ENCODE measurements at places on chromosomes 7 and 10. TPM values are rescaled to one million over a fixed set of nuclear protein-coding genes. Genes with fewer than 3 reads are reported as not detected.

DNA sequence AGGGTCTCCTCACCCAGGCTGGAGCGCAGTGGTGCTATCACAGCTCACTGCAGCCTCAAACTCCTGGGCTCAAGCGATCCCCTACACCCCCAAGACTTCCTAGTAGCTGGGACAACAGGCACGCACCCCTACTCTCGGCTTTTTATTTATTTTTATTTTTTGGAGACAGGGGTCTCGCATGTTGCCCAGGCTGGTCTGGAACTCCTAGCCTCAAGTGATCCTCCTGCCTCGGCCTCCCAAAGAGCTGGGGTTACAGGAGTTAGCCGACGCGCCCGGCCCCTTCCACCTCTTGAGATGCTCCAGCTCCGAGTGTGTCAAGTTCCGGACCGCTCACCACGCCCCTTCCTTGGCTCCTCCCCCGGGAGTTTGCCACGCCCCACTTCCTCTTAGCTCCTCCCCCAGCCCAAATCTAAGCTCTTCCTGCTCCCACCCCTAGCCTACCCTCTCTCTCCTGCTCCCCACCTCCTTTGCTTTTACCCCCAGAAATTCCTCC lies 6.3 kb downstream of the NAT16 start:
- peak overlapping the region; percentile 82 for H3K4me3 ChIP-seq
- no peaks in the 10 kb centered on the region for H3K36me3 ChIP-seq
- H3K4me1 ChIP-seq: peaks cover 7% of the 10 kb centered on the region
- peak; percentile 90 for DNase-seq
- H3K27ac ChIP-seq: no peak overlapping the region

- no peak overlapping the region for H3K27ac ChIP-seq
- H3K4me3 ChIP-seq: no peak overlapping the region
- peaks cover 81% of the 10 kb centered on the region for H3K36me3 ChIP-seq
- no peaks in the 10 kb centered on the region for H3K27me3 ChIP-seq
- DNase-seq: no peak
- no peaks in the 10 kb centered on the region for H3K4me1 ChIP-seq
These were observed 40.2 kb downstream of the NUP205 start for GRCh38 chr7:135597926-135598305.

DNA sequence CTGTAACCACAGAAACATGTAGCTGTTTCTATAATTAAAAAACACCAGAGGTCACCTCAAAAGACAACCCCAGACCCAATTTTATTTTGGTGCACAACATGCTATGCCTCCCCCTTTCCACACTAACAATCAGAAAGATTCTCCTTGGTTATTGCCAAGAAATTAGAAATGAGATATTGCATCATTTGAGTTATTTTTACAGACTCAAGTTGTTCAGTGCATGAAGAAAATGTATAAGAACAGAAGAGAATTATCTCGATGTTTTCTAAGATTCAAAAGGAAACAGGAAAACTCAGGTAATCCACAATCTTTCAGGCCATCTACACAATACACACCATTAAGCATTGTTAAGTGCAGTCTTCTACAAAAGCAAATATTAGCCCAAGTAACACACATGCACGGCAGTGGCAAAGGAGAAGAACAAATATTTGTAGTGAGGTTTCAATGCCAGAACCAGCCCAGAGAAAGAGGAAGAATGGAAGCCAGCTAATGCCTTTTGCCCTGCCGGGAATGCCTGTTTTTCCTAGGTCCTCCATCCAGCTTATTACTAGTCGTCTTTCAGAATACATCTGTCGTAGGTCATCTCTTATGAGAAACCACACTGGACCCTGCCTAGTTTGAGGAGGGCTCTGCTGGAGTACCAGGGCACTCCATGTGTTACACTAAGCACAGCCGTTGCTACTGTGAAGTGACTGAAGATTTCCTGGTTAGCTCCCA lies 67.6 kb upstream of the C1GALT1 start:
- H3K36me3 ChIP-seq: peaks cover 7% of the 10 kb centered on the region
- no peaks in the 10 kb centered on the region for H3K27me3 ChIP-seq
- H3K4me3 ChIP-seq: no peak overlapping the region
- no peak overlapping the region for H3K27ac ChIP-seq

The LRRN3 gene
- total RNA-seq: 1.0 TPM

GRCh38 chr7:86760236-86760635 lies 116.5 kb downstream of the GRM3 start:
- peaks cover 21% of the 10 kb centered on the region for H3K4me1 ChIP-seq
- DNase-seq: no peak
- H3K4me3 ChIP-seq: no peak overlapping the region
- H3K36me3 ChIP-seq: no peaks in the 10 kb centered on the region
- no peaks in the 10 kb centered on the region for H3K27me3 ChIP-seq

DNA sequence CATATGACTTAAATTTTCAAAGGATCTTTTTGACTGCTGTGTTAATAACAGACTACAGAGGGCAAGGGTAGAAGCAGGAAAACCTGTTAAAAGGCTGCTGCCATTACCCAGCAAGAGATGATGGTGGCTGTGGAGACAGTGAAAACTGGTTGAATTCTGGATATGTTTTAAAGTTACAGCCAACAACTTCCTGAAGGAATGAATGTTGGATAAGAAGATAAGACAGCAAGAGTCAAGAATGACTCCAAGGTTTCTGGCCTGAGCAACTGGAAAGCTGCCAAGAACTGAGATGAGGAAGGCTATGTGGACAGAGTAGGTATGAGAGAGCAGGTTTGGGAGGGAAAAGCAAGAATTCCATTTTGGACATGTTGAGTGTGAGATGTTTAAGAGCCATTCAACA lies 19.1 kb downstream of the CNOT4 start:
- H3K27ac ChIP-seq: no peak overlapping the region
- no peaks in the 10 kb centered on the region for H3K27me3 ChIP-seq
- no peaks in the 10 kb centered on the region for H3K4me1 ChIP-seq

- no peaks in the 10 kb centered on the region for H3K36me3 ChIP-seq
- no peaks in the 10 kb centered on the region for H3K27me3 ChIP-seq
- H3K27ac ChIP-seq: no peak overlapping the region
- DNase-seq: no peak
- no peak overlapping the region for H3K4me3 ChIP-seq
These were observed 47.9 kb downstream of the PIP4K2A start for GRCh38 chr10:22666287-22667092.

The FEZF1 gene
- total RNA-seq: 41.5 TPM

- H3K27ac ChIP-seq: no peak overlapping the region
- H3K4me1 ChIP-seq: no peaks in the 10 kb centered on the region
- peak; percentile 46 for DNase-seq
- H3K4me3 ChIP-seq: no peak overlapping the region
These were observed 227.2 kb downstream of the NSUN6 start for GRCh38 chr10:18424200-18424599.

GRCh38 chr7:5284304-5285281 lies 1.9 kb downstream of the SLC29A4 start:
- H3K4me3 ChIP-seq: peak overlapping the region; percentile 70
- H3K27ac ChIP-seq: no peak overlapping the region
- H3K36me3 ChIP-seq: no peaks in the 10 kb centered on the region
- peak; percentile 87 for DNase-seq
- peaks cover 2% of the 10 kb centered on the region for H3K27me3 ChIP-seq
- no peaks in the 10 kb centered on the region for H3K4me1 ChIP-seq

The STEAP2 gene
- 6.7 TPM for total RNA-seq

GRCh38 chr7:116434820-116435341 lies 64.7 kb upstream of the CAV2 start:
- DNase-seq: no peak
- no peak overlapping the region for H3K27ac ChIP-seq
- H3K27me3 ChIP-seq: no peaks in the 10 kb centered on the region

The KIAA1549 gene
- 11.9 TPM for total RNA-seq

DNA sequence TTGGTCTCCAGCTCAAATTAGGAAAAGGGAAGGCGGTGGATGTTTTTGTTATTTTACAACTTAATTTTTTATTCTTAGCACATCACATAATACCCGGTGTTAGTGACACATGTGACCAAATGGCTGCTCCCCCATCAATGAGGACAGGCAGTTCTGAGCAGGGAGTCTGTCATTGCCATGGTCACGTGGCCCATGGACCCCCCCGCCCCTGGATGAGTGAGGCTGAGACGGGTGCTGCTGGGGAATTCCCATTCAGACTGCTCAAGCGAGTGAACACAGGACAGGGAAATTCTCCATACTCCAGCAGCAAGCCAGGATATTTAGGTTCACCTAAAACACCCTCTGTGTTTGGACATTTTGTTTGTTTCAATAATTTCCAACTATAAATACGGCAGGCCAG lies 34.7 kb upstream of the SLC35B4 start:
- no peak for DNase-seq
- H3K27ac ChIP-seq: no peak overlapping the region
- no peaks in the 10 kb centered on the region for H3K36me3 ChIP-seq
- no peak overlapping the region for H3K4me3 ChIP-seq
- no peaks in the 10 kb centered on the region for H3K27me3 ChIP-seq

DNA sequence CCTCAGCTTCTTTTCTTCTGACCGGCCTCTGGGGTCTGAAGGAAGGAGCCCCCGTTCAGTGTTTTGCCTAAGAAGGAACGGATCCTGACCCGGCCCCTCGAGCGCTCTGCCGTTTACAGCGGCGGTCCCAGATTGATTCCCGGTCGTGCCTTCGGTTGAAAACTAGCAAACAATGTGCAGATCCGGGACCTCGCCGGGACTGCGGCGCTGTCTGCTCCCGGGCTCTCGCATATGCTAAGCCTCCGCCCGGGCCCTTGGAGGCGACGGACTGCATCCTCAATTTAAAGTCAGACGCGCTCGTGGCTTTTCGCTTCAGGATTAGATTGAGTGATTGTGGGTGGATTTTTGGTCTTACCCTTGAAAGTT lies 559 bp downstream of the DBF4 start:
- H3K4me3 ChIP-seq: peak overlapping the region; percentile 99
- peak; percentile 53 for DNase-seq
- H3K36me3 ChIP-seq: peaks cover 19% of the 10 kb centered on the region
- no peaks in the 10 kb centered on the region for H3K27me3 ChIP-seq
- H3K27ac ChIP-seq: peak overlapping the region; percentile 49

DNA sequence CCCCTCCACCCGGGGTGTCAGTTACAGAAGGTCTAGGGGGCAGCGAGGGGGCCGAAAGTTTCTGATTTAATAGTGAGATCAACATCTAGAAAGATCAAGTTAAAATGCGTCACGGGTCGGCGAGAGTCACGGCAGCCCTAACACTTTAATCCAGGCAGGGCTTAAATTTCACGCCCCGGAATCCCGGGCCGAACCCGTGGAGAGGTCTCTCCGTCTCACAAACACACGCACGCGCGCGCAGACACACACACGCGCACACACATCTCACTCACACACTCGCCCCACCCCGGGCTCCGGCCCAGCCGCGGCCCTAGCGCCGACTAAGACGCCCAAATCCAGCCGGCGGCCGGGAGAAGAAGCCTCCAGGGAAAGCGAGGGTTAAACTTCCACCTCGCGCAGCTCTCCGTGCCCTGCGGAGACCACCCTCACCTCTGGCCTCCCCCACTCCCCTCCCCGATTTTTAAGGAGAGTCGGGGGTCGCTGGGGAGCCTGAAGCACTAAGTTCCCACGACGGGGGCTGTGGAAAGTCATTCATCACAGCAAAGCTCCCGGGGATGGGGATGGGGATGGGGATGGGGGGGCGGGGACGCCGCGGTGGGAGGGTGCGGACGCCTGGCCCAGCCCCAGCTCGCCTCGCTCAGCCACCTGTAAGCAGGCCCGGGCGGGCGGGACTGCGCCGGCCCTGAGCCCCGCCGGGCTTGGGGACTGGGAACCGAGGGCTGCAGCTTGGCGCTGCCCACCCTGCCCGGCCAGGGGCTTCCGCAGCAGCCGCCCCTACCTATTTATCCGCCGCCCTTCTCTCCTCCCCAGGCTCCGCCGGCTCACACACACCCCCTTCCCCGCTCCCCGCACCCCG lies 1.6 kb downstream of the PDGFA start:
- peaks cover 24% of the 10 kb centered on the region for H3K27me3 ChIP-seq
- no peaks in the 10 kb centered on the region for H3K36me3 ChIP-seq
- no peak for DNase-seq
- no peak overlapping the region for H3K27ac ChIP-seq
- peaks cover 8% of the 10 kb centered on the region for H3K4me1 ChIP-seq

DNA sequence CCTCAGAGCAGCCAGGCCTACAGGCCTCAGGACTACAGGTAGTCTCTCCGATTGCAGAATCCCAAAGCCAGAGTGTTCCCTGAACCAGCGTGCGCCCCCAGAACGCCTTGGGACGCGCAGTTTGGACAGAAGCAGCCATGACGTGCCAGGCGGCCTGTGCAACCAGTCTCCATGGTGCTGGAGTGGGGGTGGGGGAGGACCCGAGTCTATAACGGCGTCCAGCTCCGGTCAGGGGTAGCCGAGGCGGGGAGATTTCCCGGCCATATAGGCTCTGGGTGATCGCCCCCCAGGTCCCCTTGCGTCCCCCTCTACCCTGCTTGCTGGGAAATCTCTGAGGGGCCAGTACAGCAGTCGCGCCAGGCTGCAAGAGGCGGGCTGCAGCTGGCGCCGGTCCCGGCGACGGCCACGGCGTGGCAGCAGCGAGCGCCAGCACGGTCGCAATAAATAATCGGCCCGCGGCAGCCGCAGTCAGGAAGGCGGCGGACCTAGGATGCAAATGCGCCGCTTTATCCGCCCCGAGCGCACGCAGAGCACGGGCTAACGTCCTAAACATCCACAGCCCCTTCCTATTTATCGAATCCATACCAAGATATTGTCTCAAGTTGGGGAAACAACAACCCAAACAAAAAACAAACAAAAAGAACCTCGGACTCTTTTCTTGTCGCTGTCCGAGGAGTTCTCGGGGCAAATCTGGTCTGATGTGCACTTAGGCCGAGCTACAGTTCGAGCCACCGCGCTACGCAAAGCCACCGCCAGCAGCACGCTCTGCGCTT lies 1.6 kb downstream of the HOXA3 start:
- H3K4me1 ChIP-seq: no peaks in the 10 kb centered on the region
- peak overlapping the region; percentile 66 for H3K4me3 ChIP-seq
- DNase-seq: peak; percentile 82
- no peaks in the 10 kb centered on the region for H3K36me3 ChIP-seq
- H3K27me3 ChIP-seq: peaks cover 97% of the 10 kb centered on the region

DNA sequence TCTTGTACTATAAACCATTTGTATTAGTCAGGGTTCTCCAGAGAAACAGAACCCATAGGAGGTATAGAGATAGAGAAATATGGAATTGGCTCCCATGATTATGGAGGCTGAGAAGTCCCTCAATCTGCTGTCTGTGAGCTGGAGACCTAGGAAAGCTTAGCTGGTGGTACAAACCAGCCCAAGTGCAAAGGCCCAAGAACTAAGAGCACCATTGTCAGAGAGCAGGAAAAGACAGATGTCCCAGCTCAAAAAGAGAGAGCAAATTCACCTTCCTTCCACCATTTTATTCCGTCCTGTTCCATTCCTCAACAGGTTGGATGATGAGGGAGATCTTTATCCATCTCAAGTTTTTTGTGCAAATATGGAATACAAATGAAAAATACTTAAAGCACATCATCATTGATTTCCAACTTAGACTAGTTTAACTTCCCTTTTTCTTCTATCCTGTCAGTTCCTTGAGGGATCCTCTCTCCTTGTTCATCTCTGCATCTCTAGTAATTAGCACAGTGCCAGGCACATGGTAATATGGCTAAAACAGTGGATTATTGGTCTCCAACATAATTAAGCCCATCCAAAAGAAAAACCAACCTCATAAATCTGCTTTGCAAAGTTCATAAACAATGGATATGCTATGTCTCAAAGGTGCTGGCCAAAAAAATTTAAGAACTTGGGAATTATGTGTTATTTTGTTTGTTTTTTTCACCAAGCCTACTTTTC lies 83.1 kb upstream of the PIK3CG start:
- no peak overlapping the region for H3K4me3 ChIP-seq
- H3K27me3 ChIP-seq: no peaks in the 10 kb centered on the region
- DNase-seq: no peak
- no peaks in the 10 kb centered on the region for H3K4me1 ChIP-seq

The PCLO gene
- 2.8 TPM for total RNA-seq

The CDK6 gene
- total RNA-seq: 30.0 TPM
